ENCODE measurements at places on chromosomes 3 and 15.

DNA sequence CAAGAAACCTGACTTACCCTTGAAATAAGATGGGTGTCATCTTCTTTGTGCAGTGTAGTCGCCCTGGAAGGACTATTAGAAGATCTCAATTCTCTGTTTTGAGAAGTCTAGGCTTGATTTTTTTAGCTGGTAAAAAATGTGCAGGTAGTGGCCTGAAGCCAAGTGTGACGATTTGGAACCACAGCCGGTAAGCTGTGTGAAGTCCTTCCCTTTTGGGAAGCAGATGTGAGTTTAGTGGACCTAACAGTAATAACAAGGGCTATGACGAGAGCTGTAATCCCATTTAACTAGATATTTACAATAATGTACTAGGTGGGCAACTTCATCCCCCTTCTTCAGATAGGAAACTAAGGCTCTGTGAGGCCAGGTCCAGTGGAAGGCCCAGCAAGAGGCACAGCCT lies 81.7 kb upstream of the MYZAP start:
- DNase-seq = no peak

GRCh38 chr3:152496716-152497115 lies 228.0 kb downstream of the MBNL1 start:
- DNase-seq = no peak

DNA sequence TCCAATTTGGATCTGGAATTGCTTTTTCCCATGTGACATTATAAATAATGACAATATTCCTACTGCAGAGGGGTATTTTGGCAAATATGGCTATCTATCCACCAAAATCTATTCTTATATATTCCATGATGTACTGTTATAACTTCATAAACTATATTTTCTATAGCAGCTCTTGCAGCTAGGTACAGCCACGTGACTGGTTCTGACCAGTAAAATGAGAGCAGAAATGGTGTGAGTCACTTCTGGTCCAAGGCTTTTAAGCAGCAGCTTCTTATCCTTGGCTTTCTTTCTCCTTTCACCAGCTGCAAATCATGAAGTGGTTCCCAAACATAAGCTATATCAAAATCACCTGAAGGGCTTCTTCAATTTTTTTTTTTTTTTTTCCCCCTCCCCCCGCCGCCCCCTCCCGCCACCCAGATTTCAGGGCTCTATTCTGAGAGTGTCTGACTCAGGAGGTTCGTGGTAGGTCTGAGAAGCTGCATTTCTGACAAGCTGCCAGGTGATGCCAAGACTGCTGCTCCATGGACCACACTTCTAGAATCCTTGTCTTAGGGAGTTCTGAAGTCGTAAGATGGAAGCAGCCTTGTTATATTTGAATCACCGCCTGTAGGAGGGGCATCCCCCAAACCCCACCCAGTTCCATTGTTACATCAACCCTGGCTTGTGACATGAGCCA lies 357.5 kb downstream of the CHST2 start:
- DNase-seq = no peak

DNA sequence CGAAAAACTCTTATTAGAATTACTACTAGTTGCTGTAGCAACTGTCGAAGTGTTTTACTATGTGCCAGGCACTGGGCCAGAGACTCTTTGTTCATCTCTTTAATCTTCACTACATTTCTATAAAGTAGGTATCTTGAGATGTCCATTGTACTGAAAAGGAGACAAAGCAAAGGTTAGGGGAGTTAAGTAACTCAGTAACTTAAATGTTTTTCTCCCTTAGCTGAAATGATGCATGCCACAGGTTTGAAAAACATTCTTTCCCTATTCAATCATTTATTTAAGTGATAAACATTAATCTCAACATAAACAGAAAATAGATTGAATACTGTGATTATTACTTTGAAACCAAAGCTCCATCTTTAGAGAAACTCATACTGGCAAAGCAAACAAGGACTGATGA lies 776.2 kb downstream of the FHIT start:
- DNase-seq = no peak

DNA sequence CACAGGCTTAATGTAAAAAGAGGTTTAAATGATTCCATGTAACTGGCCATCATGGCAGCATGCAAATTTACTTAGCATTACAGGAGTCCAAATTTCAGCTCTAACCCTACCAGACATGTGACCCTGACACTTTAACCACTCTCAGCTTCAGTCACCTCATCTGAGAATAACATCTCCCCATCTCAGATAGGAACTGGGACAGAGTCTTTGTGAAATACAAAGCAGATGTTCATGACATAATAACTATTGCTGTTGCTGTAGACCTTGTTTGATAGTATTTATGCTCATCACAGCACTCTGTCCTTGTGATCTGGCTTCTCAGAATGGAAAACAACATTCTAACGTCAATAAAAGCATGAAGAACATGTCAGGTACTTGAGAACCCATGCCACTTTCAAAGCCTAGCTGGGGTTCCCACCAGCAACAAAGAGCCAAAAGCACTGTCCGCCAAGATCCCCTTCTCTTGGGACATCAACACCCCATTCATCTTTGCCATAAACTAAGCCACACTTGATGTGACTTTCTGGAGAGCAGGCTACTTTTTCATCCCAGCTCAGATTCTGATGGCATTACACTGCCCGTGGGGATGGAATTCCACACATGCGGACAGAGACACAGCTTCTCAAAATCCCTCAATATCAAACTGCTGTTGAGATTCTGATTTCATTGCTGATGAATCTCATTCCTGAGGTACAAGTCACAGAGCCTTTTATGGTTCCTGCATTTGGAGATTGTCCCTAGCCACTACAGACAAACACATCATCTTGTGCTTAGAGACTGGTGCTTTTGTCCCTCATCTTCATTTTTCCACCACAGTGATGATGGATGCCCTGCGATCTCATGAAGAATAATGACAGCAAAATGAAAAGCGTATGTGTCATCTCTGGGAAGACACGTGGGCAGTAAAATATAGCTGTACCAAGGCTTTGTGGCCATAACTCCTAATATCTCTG lies 202.7 kb downstream of the TNIK start:
- DNase-seq = no peak

GRCh38 chr3:541062-541801 lies 344.7 kb downstream of the CHL1 start:
- no peak for DNase-seq

DNA sequence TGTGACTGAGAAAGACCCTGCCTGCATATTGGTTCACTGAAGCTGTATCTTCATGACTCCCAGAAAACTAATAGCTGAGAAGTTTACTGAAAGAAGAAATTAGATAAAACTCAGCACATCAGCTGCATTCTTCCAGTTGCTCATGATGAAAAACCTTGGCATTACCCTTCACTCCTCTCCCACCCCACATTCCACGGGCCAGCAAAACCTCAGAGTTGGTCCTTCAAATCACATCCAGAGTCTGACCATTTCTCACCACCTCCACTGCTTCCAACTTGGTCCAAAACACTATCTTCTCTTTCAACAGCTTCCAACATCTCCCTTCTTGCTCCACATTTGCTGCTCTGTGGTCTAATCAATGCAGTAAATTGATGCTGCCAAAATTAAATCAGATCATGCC lies 97.1 kb downstream of the CD47 start:
- no peak for DNase-seq

Measured in HCT116 (cell line).